ENCODE measurements at places on chromosomes 6 and 20. TPM values are rescaled to one million over a fixed set of nuclear protein-coding genes. Genes with fewer than 3 reads are reported as not detected.

DNA sequence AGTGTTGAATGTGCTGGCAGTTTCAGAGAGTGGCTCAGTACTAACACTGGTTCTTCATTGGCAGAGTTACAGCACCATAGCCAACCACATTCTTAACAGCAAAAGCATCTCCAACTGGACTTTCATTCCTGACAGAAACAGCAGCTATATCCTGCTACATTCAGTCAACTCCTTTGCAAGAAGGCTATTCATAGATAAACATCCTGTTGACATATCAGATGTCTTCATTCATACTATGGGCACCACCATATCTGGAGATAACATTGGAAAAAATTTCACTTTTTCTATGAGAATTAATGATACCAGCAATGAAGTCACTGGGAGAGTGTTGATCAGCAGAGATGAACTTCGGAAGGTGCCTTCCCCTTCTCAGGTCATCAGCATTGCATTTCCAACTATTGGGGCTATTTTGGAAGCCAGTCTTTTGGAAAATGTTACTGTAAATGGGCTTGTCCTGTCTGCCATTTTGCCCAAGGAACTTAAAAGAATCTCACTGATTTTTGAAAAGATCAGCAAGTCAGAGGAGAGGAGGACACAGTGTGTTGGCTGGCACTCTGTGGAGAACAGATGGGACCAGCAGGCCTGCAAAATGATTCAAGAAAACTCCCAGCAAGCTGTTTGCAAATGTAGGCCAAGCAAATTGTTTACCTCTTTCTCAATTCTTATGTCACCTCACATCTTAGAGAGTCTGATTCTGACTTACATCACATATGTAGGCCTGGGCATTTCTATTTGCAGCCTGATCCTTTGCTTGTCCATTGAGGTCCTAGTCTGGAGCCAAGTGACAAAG, 17.0 kb upstream of the ADGRF4 start:
- no peak for DNase-seq

- DNase-seq, result no peak
These were observed 20.4 kb downstream of the PAX1 start for GRCh38 chr20:21725892-21726291.

DNA sequence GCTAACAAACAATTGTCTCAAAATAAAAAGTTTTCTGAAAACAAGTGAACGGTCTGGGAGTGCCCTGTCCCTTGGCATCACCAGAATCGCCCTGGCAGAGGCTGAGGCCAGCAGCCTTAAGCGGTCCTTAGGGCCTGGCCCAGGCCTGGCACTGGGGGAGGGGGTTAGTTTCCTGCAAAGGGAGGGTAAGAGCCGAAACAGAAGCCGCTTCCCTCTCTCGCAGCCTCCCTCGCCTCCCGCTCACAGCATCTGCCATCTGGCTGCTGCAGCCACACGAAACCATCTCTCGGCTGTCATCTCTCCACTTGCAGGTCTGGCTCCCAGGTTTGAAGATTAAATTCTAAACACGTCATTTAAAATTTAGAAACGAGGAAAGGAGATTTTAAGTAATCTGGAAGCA, 31.5 kb downstream of the PMEPA1 start:
- DNase-seq, result no peak

GRCh38 chr20:725491-725890, 42.8 kb downstream of the SLC52A3 start:
- DNase-seq, result no peak

DNA sequence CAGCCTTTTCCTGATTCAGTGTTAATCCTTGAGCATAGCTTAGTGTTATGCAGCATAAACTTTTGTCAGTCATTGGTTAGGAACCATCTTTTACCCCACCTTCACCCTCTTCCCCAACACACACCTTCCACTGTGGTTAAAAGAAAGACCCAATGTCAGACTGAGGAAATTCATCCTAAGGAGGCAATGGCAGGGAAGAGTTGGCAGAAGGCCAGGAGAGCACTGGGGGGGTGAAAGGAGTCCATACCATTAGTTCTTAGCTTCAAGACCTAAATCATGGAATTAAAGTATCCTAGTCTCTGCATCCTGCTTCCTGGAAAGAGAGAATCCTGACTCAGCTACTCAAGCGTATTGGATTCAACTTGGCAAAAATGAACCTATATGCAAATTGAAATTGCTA, 16.9 kb upstream of the TAB2 start:
- no peak for DNase-seq

DNA sequence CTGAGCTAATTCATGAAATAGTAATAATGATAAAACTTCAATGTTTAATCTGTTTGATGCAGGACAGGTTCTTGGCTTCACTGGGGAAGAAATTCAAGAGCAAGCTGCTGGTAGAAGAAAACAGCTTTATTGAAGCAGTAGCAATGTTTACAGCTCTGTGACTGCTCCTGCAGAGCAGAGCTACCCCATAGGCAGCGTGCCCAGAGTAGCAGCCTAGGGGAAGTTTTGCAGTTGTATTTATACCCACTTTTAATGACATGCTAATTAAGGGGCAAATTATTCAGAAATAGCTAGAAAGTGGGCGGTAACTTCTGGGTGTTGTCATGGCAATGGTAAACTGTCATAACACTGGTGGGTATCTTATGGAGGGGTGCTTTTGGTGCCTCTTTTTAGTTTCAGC, 518.0 kb downstream of the RFPL4B start:
- no peak for DNase-seq

Gene CLIC5
- not detected for total RNA-seq

All from NCI-H460 (cell line).